ENCODE measurements at places on chromosomes 1 and 21.

DNA sequence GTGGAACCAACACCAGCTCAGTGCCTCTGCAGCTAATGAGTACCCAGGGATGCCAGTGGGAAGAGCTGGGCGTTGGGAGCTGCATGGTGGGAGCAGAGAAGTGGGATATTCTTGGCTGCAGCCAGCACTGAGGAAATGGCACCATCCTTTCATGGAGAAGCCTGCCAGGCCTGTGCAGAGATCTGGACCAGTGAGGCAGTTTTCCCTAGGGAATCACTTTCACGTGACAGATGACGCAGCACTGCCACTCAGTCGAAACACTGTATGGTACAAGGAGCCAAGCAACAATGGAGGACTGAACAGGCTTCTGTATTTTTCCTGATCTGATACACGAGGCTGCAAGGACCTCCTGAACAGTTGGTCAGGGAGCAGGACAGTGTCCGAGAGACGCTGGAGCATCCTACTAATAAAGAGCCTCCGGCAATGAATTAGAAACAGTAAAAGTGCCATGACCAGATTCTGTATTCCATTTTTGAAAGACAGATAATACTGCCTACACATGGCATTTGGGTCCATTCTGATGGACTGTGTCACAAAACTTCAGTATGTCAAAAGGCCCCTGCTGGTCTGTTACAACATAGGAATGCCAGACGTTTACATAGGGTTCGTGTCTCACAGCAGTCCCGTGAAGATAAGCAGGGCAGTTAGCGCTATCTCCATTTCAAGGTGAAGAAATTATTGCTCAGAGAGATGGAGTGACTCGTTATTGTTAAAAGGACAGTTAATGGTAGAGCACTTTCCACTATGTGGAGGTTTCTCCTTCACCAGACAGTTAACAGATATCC, 44.0 kb upstream of the LMO4 start:
- DNase-seq = no peak

DNA sequence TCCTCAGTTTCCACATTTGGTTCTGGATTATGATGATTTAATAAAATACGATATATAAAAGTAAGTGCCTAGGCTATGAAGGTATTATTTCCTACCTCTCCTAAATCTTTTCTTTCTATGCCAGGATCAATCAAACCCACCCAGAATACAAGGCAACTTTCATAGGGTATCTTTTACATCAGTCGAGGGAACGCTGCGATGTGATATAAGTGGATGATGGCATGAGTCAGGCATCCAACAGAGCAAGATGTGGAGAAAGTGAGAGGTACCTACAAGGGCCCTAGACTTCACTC, 781 bp downstream of the TTLL7 start:
- DNase-seq = no peak

- no peak for DNase-seq
These were observed 7.1 kb downstream of the CYB561D1 start for GRCh38 chr1:109500941-109501381.

DNA sequence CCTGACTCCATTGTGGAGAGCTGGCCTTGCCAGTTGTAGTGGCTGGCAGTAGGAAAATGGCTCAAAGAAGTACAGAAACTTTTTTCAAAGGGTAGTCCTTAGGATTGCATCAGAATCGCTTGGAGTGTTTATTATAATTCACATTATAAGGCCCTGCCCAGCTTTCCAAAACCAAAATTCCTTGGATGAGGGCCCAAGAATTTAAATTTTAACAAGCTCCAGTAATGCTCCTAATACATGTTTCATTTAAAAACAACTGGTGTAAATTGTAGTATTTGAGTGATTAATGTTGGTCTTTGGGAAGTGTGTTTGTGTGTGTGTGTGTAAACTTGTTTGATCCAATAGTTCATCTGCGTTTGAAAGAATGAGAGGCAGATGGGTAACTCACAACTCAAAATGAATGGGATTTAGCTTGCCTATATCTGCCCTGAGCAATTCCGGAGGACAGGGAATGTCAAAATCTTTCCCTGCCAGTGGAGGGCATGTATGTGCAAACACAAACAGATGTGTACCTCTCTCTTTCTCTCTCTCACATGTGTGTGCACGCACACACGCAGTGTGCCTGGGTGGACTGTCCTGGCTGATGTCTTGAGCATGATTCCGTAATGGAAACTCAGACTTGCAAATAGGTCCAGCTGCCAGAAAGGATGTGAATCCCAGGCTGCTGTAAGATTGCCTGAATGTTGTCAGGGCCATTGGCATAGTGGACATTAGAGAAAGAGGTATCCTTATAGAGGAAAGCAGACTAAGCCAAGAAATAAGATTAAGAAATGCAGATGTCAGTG, 293.1 kb downstream of the LMX1A start:
- DNase-seq = no peak

GRCh38 chr1:215056584-215056983, 26.0 kb upstream of the KCNK2 start:
- no peak for DNase-seq
